ENCODE measurements at places on chromosomes 2 and 18.

GRCh38 chr2:28286678-28287077 lies 106.0 kb upstream of the FOSL2 start:
- DNase-seq, result no peak

DNA sequence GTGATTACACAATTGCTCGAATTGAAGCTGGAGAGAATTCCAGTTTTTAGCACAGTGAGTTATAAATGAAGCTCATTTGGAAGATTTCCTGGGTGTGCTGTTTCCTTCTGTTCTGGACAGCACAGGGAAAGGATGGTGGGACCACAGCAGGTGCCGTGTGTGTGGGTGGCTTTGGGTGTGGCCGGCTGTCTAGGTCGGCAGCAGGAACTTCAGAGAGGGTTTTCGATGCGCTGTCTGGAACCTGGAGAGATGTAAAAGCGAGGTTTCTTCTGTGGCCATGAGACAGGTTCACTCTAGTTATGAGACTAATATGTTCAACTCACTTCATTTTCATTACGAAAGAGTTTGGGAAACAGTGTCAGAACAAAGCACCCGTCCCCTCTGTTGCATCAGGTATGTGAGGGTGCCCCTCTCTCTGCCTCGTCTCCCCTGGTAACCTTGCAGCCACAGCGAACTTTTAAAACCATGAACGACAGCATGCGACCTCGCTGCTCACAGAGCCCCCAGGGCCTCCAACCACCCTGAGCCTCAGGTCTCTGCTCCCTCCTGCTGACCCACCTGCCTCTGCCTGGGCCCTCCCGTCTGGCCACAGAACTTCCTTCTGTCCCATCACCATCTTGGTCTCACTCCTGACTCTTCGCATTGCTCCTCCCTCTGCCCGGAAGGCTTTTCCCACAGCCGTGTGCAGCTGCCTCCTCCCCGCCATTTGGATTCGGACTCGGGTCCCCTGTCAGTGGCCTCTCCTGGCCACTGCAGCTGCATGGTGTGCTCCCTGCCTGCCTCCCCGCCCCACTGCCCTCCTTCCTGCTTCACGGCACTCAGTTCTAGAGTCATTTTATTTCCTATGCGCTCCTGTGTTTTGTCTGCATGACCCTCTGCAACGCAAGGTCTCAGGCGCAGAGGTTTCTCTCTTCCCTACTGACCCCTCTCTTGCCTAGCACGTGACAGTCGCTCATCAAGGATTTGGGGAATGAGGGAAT lies 151.2 kb downstream of the NDUFA10 start:
- no peak for DNase-seq

GRCh38 chr2:108621087-108621559 lies 86.9 kb downstream of the LIMS1 start:
- peak; percentile 62 for DNase-seq

DNA sequence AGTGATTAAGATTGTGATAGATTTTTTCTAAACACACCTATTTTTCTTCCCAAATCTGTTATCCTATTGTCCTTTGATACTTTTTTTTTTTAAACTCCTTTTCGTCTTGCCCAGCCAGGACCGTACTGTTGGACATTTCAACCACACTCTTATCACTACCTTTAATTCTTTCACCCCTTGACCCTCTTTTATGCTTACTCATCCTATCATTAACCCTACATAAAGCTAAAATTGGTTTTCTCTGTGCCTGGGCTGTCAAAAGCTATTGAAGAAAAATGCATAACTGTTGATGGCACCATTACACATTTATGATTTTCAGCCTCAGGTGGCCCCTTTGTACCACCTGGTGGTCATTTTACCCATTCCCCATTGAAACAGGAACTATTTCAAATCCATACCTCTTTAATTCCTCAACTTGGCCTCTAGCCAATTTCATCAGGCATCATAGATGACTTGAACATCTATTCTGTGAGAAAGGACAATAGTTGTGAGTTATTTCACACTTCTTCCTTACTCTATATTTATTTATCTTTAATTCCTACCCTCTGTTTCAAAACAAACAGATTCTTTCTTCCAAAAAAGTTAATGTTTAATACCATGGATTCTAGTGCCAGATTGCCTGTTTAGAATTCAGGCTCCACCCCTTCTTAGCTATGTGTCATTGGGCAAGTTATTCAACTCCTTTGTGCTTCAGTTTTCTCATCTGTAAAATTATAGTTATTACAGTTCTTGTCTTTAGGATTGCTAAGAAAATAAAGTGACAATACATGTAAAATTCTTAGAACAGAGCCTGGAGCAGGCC lies 258.6 kb downstream of the CAMKMT start:
- no peak for DNase-seq

Measured in RWPE1 (cell line).